Activated CD4-positive, alpha-beta T cell treated with anti-CD3 and anti-CD28 coated beads for 24 hours (primary cell): ENCODE measurements at places on chromosomes 5 and 9.

GRCh38 chr5:6026766-6027406 is 351.5 kb downstream of the MED10 start:
- no peak for DNase-seq

GRCh38 chr5:96455789-96456188 is 22.7 kb upstream of the PCSK1 start:
- no peak for DNase-seq

DNA sequence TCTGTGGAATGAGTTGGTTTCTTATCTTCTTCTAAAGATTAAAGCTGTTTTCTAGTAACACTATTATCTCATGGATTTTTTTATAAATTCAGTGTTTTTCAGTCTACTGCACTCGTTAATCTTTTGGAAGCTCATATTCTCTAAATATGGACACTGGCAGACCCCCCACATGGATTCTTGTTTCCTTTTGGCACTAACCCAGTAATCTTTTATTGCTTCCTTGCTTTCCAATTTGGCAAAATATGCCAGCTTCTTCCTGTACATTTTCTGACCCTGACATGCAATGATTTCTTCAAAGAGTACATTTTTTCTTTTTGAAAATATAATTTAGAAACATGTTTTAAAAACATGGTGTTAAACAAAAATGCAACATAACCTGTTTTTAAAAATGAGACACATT is 474.2 kb upstream of the FTMT start:
- no peak for DNase-seq

DNA sequence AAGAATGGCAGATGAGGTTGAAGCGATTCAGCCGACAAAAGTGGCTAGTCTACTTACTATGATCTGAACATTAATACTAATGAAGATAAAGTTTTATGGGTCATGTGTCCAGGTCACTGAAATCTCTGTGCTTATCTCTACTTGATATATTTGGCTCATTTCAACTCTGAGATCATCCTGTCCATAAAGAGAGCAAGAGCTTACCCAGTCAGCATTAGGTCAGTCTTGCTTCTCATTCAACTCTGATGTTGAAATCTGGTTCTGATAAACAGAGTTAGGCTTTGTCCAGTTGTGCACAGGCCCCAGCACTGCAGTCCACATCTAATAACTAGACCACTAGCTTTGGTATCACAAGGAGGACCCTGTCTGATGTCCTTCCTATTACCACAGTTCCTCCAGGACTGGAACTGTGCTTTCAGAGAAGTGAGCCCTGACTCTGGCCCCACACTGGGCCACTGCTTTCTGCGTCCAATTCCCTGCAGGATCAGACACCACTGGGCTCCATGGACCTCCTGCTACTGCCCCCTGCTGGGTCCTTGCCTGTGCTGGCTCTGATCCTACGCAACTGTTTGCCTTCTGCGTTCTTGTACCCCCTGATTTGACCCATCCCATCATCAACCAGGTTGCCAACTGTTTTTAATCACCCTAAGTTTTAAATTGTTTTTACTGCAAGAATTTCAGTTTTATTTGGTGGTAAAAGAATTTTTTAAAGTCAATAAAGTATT is 23.7 kb upstream of the FAM120A start:
- peak; percentile 3 for DNase-seq

DNA sequence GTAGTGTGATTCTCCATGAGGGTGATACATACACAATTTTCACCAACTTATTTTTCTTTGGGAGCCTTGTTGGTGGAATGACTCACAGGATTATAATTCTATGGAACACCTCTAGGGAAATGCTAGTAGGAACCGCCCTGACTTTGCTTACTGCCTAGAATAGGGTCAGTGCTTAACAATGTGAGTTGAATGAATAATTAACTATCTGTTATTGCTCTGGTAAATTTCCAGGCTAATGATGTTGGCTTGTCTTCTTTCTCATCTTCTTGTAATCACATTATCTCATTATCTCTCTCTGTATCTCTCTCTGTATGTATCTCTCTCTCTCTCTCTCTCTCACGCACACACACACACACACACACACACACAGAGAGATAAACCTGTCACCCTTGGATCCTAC is 291.1 kb downstream of the TRIM32 start:
- DNase-seq = no peak

DNA sequence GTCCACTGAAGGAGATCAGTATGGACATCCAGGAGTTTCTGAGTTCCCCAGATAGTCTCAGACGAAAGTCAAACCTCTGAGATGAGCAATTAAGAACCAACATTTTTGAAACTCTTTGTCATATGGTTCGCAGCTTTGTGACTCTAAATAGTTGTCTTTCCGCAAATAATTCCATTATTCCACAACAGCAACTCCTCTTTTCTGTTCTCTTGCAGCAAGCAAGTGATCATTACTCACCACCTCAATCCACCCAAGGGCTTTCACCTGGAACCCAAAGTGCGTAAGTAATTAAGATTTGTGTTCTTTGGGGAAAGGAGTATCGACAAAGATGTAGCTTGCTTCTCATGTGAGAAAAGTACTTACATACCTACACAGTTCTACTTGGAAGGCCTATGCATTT is 15.6 kb downstream of the MTX3 start:
- no peak for DNase-seq

- no peak for DNase-seq
Measured at GRCh38 chr5:125700380-125700861, 722.8 kb upstream of the GRAMD2B start.
